Stimulated activated CD8-positive, alpha-beta memory T cell treated with anti-CD3 and anti-CD28 coated beads, Interleukin-4, amount 100 ng/mL, for 4 hours (primary cell): ENCODE measurements at places on chromosomes 3 and 15.
A peak's percentile ranks its signal among the peaks of the same experiment; 100 is the strongest.

DNA sequence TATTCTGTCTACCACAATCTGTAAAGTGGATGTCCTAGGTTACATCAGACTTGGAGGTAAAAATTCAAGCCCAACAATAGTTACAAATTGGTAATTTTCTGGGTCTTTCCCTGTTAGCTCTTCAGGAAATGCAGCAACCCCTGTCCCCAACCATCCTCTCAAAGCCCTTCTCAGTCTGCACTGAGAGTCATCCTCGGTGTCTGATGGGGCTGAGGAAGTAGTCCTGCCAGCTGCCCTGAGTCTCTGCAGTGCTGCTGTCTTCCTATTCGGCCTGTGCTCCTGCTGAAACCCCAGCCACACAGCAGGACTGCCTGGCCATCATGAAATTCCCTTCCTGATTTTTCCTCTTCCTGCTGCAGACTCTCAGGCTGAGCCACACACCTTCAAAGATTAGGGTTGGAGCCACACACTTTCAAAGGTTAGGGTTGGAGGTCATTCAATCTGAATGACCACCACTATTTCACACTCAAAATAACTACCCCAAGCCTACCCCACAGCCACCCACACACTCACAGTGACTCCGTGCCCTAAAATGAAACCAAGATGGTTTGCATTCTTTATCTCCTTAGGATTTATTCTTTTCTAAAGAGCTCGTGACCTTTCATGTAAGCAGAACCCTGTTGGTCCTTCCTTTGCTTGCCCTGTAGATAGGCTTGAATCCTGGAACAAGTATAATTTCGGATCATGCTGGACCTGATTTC is 17.6 kb downstream of the TRIM42 start:
- no peak for DNase-seq

GRCh38 chr3:53802256-53802880 is 43.9 kb downstream of the CHDH start:
- no peak for DNase-seq

DNA sequence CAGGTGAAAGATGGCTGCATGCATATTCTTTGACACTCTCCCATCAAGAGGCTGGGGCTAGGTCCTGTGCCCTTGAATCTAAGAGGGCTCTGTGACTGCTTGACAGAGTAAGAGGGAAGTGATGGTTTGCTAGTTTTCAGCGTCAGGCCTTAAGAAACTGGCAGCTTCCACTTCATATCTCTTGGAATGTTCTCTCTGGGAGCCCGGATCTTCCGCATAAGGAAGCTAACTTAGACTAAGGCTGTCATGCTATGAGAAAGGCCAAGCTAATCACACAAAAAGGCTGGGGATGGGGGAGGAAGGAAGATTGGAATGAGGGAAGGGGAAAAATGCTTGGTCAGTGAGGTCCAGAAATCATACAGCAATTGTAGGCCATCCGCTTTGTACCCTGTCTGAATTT is 50.0 kb downstream of the MB21D2 start:
- no peak for DNase-seq

GRCh38 chr3:16449369-16449768 is 64.1 kb downstream of the RFTN1 start:
- DNase-seq: no peak

- no peak for DNase-seq
Observed at GRCh38 chr3:42072831-42073301, 18.3 kb upstream of the TRAK1 start.

DNA sequence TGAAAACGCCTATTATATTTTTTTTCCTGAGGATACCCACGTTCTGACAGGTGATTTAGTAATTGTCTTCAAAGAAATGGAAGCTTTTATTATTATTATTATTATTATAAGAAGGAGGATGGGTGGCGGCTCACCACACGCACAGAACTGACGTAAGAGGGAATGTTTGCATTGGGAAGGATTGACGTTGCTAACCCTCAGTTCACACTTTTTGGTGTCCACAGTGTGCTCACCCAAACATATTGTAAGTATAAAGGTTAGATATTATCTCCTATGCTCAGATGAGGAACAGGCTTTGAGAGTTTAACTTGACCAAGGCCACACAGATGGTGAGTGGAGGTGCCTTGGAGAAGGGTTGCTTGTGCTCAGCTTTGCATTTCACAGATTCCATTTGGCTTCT is 533.5 kb upstream of the TBL1XR1 start:
- DNase-seq: no peak

DNA sequence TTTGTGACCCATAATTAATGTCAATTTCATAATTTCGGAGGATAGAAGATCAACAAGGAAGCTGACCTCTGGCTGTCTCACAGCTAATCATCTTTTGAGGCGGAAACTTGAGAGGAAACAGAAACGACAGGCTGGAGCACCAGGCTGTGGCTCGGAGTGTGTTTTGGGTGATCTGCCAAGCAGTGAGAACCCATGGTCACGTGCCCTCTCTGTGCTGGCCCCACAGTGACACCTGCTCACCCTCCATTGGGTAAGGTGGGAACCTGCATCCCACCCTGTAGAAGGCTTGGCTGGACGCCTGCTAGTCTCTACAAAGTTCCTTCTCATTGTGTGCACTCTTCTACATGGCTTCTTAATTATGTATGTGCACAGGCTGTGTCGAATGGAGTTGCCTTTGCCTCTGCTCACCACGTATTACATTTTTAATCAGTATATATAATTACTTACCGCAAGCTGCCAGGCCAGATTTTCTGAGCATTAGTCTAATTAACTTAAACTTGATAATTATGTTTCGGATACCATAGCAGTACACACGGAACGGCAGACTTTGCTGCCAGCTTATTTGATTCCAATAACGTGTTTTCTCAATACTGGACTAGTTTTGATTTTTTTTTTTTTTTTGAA is 719.4 kb upstream of the CFAP20DC start:
- DNase-seq: no peak

- DNase-seq: no peak
Observed at GRCh38 chr3:115098354-115099073, 48.6 kb downstream of the ZBTB20 start.

- DNase-seq: no peak
Observed at GRCh38 chr3:168338161-168338560, 242.4 kb upstream of the GOLIM4 start.

DNA sequence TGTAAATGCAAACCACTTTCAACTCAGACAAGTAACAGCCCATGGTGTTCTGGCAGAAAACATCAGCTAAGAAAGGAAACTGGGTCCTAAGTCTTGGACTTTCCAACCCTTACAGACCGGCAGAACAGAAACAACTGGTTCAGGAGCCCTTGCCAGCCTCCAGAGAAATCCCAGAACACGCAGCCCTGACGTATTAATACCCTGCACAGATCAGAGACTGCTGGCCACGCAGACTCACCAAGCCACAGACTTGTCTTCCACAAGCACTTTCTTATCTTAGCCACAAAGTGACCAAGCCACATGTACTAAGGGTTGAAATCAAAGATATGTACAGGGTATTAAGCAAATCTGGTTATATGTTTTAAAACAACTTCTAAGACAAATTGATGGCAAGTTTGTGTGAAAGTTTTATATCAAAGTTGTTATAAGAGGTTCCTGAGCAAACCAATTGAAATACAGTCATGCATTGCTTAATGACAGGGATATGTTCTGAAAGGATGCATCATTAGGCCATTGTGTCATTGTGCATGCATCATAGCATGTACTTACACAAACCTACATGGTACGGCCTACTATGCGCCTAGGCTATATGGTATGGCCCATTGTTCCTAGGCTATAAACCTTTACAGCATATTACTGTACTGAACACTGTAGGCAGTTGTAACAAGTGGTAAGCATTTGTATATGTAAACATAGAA is 36.8 kb downstream of the BTD start:
- DNase-seq: no peak

DNA sequence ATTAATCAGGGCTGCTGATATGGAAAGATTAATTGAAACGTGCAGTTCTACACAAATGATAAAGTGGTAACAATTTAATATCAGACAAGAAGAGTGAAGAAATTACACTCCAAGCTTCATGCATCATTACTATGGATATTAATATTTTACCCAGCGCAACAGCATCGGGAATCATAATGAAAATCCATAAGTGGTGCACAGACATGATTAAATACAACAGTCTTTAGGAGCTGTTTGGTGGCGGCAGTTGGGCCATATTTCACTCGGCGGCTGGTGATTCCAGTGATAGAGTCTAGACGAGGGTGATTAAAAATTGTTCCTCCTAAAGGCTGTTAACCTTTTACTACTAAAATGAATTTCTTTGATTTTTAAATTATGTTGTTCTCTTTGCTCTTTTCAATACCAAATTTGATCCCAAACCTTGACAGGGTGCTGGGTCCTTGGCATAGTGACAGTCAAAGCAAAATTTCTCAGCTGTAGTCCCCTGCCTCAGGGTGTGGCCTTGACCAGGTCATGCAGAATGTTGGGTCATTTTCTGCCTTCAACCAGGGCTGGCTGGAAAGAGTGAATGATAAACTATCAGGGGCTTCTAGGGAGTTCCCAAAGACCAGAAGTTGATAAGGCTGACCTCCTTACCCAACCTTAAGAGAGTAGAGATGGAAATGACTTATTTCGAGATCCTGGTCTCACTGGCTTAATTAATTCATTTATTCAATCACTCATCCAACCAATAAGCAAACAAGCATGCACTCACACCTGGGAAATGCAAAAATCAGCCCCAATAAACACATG is 392.0 kb downstream of the IL20RB start:
- DNase-seq: no peak

DNA sequence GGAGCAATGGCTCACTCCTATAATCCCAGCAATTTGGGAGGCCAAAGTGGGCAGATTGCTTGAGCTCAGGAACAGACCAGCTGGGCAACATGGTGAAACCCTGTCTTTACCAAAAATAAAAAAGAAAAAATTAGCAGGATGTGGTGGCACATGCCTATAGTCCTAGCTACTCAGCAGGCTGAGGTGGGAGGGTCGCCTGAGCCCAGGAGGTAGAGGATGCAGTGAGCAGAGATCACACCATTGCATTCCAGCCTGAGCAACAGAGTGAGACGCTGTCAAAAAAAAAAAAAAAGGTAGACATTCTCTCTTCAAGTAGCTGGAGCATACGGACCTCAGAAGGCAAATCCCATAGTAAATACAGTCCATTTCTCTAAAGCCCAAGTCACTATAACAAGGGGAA is 7.1 kb upstream of the C3orf80 start:
- no peak for DNase-seq

DNA sequence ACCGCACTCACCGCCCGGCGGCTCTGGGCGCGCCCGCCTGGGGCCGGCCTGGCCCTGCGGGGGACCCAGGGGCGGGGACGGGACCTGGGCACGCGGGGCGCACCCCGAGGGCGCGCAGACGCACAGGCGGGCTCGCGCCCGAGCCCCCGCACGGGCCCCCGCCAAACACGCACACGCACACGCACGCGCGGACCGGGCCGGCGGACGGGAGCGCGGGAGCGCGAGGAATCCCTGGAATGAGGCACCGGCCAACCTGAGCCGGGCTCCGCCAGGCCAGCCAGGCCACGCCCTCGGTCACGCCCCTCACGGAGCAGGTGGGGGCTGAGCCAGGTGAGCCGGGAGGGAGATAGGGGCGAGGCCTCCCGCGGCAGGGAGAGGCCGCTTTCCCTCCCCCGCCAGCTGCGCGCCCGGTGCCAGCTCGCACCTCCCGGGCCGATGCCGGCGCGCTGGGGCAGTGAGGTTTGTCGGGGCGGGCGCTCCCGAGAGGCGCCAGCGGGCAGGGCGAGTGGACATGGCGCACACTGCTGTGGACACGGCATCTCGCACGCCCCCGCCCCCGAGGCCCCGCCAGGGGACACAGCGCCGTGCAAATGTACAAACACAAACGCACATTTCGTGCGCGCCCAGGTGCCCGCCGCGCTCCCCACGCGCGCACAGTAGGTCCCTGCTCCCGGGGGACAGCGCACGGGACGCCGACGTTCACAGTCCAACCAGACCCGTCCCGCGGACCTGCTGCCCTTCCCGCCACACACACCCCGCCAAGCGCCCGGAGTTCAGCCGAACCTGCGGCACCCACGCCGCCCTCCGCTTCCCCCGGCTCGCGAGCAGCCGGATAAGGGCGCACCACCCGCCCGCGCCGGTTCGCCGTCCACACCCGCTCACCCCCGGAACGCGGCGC is 75.9 kb upstream of the VGLL4 start:
- DNase-seq: peak; percentile 56

GRCh38 chr15:77002954-77003912 is 8.3 kb downstream of the PSTPIP1 start:
- DNase-seq: peak; percentile 42

DNA sequence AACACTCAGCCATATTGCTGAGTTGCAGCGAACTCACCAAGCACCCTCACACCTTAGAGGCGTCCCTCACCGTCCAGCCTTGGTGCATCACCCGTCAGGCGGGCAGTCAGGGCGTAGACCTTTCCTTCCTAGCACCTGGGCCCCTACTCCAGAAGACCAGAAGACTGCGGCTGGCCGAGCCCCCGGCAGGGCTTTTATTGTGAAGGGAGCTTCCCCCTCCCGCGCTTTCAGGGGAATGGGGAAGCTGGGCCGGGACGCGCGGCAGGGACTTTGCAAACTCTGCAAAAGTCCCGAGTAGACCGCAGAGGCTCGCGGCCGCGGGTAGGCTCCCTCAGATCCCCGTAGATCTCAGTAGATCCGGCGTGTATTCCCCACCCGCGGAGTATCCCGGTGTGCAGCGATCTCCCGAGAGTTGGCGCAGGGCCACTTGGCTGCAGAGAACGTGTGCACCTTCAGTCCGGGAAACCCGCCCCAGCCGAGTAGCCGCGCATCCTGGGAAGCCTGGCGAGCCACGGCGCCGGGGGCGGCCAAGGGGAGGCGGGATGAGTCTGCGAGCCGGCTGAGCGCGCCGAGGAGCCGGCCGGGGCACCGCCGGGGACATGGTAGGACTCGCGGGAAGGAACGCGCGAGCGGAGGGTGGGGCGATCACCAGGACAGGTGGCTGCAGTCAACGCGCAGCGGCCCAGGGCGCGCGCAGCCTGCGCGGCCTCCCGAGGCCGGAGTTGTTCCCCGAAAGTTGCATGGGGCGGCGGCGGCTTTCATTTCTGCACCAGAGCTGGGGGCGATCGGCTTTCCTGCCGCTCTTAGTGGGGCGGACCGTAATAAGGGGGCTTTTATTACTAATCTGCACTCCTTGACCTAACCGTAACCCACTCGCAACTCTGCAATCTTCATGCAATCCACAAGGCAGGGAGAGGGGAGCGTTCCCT is at the start of gene GASK1A:
Gene GASK1A (plus strand): TSS at position 268 of the 929 bp plus-strand sequence. CDS start 332 bp downstream, at position 600.
- no peak for DNase-seq

DNA sequence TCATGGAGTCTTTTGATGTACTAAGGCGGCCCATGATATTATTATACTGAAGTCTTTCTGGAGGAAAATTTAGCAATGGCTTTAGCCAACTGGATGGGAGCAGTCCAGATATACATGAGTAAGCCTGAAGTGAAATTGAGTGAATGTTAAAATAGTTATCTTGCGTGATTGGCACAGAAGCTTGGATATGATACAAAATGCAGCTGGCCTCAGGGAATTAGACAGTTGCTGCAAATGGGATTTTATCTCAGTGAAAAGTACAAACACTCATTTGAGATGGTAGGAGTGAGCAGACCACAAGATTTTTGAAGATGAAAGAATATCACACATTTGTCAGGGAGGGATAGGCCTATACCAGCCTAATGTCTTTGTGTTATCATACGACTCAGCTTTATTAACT is 8.9 kb downstream of the LMOD3 start:
- no peak for DNase-seq

DNA sequence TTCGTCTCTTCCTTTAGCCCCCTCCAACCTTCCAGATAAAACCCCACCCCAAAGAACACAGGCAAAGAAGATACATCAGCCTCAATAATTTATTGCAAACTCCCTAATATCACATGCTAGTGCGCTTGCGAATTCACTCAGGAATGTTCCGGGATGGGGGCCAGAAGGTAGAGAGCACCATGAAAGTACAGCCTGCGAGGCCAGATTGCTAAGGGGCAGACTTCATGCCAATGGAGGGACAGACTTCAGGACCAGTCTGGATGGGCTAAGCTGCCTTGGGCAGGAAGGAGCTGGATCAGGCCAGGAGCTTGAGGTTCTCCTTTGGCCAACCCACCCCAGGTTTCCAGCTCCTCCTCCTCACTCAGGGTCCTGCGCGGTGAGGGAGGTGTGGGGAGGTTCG is 13.4 kb downstream of the CIDEC start:
- DNase-seq: no peak
